ENCODE measurements at places on chromosomes 7 and 10. TPM values are rescaled to one million over a fixed set of nuclear protein-coding genes. Genes with fewer than 3 reads are reported as not detected.

- H3K27me3 ChIP-seq, result no peaks in the 10 kb centered on the region
- no peak for DNase-seq
- peak overlapping the region; percentile 53 for H3K27ac ChIP-seq
- peaks cover 85% of the 10 kb centered on the region for H3K36me3 ChIP-seq
These were observed 20.5 kb upstream of the CFAP70 start for GRCh38 chr10:73379064-73379748.

DNA sequence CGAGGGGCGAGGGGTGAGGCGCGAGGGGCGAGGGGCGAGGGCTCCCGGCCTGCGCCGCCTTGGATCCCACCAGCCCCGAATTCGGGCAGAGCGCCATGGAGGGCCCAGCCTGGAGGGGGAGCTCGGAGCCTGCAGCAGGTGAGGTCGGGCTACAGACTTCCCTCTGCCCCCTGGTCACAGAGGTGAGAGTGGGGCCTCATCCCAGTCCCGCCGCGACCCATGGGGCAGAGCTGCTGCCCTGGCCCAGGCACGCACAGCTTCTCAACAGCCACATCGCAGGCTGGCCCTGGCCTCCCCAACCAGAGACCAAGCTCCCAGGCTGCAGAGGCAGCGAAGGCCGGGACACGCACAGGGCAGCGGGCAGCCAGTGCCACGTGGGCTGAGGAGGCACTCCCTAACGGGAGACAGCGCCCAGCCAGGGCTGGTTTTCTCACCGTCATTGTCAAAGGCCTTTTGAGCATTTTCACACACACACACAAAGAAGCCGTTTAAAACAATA, 191.8 kb downstream of the PTPRN2 start:
- no peak for DNase-seq
- no peak overlapping the region for H3K27ac ChIP-seq
- H3K4me1 ChIP-seq, result no peaks in the 10 kb centered on the region
- H3K4me3 ChIP-seq, result no peak overlapping the region

- no peak for DNase-seq
- H3K27me3 ChIP-seq, result no peaks in the 10 kb centered on the region
- H3K27ac ChIP-seq, result no peak overlapping the region
- H3K4me3 ChIP-seq, result no peak overlapping the region
- H3K4me1 ChIP-seq, result peaks cover 50% of the 10 kb centered on the region
- H3K36me3 ChIP-seq, result peaks cover 5% of the 10 kb centered on the region
These were observed 553 bp upstream of the ADD3 start for GRCh38 chr10:110007161-110007700.

Gene PPP1R3C
- not detected for total RNA-seq

Gene EPO
- not detected for total RNA-seq

Gene GARIN1A
- total RNA-seq, result 1.2 TPM

Data from activated B cell treated with CpG ODN at 0.5 μM for 24 hours (primary cell).